ENCODE measurements at places on chromosomes 13 and 19.

- no peak for DNase-seq
Observed at GRCh38 chr13:18948012-18948663, 233.5 kb downstream of the TUBA3C start.

- no peak for DNase-seq
Observed at GRCh38 chr13:114115191-114115671, 17.2 kb downstream of the RASA3 start.

GRCh38 chr13:113630296-113630695, 27.7 kb downstream of the ATP4B start:
- DNase-seq, result no peak

- DNase-seq, result no peak
Observed at GRCh38 chr13:35839806-35840205, 291.4 kb downstream of the DCLK1 start.

DNA sequence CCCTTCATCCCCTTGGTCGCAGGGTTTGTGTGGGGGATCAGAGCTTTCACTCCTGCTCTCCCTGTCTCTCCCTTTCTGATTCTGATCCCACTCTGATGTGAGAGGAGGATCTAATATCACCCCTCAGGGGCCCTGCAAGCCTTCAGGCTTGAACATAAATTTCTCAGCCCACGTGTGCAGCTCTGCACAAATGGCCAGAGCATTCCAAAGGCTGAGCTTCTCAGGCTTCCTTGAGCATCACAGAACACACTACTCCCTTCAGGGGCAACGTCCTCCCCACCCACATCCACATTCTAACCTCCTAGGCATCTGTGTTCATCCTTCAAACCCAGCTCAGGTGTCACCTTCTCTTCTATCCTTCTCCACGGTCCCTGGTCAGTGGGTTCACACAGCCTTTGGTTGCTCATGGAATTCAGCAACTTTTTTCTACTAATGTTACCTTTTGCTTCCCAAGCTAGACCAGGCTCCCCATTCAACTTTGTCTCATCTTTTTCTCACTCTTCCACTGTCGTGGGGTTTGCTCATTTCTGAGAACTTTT, 24.4 kb upstream of the DOCK9 start:
- DNase-seq, result no peak

- DNase-seq, result no peak
Observed at GRCh38 chr19:4519172-4519496, 848 bp upstream of the PLIN4 start.

- DNase-seq, result no peak
Observed at GRCh38 chr19:51727349-51727880, 3.6 kb upstream of the HAS1 start.

DNA sequence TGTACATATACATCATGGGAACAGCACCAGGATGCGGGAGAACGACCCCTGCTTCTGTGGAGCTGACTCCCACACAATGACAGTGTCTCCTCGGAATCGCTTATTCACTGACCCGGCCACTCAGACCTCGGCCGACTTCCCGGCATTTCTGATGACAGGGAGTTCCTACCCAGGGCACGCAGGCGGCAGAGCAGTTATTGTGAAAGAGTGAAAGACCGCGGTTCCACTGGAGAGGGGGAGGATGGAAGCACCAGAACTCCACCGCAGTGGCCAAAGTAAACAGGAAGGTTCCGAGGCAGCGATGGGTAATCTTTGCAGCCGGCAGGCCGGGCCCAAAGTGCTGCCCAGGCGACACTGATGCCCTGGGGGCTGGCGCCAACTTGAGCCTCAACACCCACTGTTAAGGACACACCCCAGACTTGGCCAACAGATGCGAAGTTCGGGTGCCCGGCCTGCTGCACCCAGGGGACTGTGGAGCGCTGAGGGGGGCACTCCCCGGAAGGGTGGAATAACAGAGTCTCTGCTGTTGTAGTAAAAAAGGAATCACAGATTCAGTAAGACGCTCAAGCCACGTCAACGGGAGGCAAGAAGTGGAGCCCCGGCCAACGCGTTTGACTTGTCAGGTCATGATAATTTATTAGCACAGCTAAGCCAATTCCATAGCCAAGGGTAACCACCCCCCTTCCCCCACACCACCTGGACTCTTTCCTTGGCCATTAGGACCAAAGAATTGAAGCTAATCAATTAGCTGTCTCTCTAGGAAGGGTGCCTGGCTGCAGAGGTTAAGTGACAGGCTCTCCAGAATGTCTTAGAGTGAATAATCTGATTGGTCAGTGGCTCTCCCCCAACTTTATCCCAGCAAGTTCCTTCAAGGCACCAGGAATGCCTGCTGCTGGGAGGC, 5.8 kb downstream of the MLLT1 start:
- DNase-seq, result no peak

DNA sequence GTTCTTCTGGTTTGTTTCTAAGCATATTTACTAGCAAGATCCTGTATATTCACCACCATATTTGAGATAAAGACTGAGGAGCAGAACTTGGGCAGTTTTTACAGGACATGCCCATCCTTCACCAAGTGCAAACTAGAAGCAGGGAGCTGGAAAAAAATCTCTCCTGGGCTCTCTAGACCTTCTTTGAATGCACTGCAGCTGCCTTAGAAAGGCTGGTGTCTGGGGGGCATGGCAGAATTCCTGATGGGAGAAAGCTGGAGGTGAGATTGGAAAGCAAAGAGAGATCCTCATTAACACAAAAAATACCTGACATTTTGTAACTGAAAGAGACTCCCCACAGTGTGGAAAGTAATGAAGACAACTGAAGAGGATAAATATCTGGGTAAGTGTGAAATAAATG, 1612.1 kb downstream of the OLFM4 start:
- DNase-seq, result no peak

DNA sequence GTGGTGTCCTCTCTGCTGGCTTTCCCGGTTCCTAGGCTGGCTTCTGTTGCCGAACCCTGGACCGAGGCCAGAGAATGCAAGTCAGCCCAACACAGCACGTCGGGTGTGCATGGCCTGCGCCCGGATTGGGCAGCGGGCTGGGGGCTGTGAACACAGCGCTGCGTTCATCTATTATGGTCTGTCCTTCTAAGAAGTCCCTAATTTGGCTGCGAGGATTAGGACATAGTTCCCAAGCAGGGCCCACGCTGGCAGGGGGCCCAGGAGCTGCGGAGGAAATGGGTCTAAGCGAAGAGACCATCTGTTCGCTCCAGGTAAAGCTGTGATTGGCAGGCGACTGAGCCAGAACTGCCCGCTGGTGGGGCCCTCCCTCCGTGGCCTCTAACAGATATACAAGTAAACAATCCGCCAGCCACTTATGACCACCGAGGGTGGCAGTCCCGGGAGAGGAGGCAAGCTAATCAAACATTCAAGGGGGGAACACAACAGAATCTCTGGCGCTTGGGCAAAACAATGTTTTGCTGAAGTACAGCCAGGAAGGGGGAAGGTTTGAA, 6.0 kb downstream of the SYCE2 start:
- no peak for DNase-seq

DNA sequence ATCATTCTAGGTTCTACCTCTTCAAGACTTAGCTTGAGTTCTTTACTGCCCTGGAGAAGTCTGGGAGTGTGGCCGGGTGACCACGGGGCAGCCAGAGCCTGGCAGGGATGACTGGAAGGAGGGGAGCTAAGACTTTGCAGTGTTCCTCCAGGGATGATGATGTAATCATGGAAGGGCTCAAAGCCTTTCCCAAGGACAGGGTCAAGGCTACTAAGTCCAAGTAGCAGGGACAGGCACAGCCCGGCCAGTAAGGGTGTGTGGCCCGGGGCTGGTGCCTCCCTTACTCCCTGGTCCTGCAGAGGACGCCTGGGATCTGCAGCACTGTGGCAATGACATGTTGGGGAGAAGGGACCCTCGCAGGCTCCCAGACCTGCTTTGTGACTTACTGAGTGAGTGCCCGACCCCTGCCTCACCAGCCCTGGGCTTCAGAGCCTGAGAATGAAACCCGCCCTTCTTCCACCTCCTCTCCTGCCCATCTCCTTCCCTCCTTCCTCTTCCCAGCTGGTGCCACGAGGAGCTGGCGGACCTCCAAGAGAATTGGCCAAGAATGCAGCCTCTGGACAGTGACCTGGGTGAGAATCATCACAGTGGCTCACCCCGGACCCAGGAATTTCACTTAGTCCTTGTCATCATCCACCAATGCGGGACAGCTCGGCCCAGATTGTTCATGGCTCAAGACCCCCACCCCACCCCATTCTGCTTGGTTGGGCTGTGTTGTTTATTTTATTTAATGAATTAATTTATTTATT, 15.6 kb upstream of the FBXO17 start:
- DNase-seq, result no peak
